Tibial artery (tissue), 4 donors: ENCODE measurements at places on chromosomes 5 and 9.
A peak's percentile ranks its signal among the peaks of the same experiment; 100 is the strongest.

GRCh38 chr9:123033352-123033751, at the start of gene GPR21:
Gene GPR21 (plus strand): TSS chr9:123033667. CDS start chr9:123034567, 900 bp downstream.
- DNase-seq = no peak

GRCh38 chr9:130058887-130059286, 5.2 kb downstream of the GPR107 start:
- DNase-seq = no peak

GRCh38 chr9:1216532-1216931, 166.4 kb downstream of the DMRT2 start:
- DNase-seq = no peak

GRCh38 chr9:120212853-120213200, 367.1 kb downstream of the CDK5RAP2 start:
- DNase-seq = no peak

- no peak for DNase-seq
These were observed 22.1 kb upstream of the IL13 start for GRCh38 chr5:132635873-132636272.

- no peak for DNase-seq
These were observed 27.2 kb downstream of the SLC25A48 start for GRCh38 chr5:135861641-135862040.

DNA sequence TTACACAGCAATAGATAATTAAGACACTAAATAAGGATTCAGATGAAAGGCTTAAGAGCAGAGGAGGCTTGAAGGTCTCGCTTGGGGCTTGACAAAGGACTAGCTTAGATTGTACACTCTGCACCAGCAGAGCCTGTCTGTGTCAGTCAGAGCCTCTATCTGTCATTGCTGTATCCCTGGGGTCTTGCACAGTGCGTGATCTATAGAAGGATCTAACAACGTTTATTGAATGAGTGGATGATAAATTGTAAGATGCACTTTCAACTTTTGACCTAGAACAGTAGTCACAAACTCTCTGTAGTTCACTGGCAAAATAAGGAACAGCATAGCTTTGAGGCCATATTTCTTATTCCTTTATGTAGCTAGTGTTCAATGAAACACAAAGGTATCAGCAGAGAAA, 173.5 kb downstream of the ENTREP1 start:
- no peak for DNase-seq

GRCh38 chr9:134163371-134164196, 780 bp downstream of the RNU6ATAC start:
- peak; percentile 65 for DNase-seq

DNA sequence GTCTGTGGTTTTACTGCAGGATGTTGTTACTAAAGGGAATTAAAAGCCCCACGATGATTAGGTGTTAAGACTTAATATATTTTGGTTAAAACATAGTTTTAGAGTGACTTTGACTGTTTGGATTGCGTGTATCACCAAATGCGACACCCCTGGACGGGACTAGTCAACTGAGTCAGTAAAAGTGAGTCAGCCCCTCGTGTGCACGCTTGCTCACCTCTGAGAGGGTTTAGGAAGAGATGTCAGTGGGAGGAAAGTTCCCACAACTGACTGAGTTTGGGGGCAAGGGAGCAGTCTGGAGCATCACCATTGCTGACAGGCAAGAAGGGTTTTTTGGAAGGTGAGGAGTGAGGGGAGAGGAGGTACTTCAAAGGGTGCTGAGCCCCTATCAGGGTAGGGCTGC, 14.4 kb upstream of the DMRT3 start:
- DNase-seq = no peak

GRCh38 chr5:90289837-90290236, 119.7 kb downstream of the CETN3 start:
- DNase-seq = no peak

DNA sequence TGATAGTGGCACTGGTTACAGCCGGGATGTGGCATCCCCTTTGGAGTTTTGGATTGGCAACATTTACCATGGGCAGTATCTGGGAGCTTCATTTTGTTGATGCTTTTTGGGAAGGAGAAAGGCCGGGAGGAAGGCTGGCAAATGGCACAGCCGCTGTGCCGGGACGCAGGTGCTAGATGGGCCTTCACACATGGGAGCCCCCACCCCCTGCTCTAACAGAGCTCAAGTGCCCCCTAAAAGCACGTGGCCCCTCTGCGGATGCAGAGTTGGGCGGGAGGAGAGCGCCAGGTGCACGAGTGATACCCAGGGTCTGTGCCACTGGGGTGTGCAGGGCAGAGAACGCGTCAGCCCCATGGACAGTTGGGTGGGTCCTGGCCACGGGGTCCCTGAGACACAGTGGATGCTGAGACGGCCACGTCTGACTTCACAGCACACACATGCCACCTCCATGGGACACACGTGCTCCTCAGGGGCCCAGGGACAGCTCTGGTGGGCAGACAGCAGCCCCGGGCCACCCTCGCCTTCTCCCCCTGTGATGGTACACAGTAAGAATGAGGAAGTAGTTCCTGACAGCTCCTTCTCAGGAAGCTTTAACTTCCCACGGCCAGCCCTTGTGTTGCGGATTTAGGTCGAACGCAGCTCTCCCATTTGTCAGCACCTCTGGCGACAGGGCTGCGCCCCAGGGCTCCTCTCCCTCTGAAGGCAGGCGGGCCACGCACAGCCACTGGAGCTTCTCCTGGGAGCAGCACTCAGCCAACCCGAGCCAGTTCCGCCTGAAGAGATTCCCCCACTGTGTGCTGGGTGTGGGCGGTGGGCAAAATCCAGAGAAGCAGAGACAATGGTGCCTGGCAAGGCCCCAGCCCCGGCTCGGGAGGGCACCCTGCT, 10.8 kb downstream of the SLC9A3 start:
- DNase-seq = no peak

GRCh38 chr9:68702493-68702892, 2.5 kb upstream of the PIP5K1B start:
- DNase-seq = no peak

DNA sequence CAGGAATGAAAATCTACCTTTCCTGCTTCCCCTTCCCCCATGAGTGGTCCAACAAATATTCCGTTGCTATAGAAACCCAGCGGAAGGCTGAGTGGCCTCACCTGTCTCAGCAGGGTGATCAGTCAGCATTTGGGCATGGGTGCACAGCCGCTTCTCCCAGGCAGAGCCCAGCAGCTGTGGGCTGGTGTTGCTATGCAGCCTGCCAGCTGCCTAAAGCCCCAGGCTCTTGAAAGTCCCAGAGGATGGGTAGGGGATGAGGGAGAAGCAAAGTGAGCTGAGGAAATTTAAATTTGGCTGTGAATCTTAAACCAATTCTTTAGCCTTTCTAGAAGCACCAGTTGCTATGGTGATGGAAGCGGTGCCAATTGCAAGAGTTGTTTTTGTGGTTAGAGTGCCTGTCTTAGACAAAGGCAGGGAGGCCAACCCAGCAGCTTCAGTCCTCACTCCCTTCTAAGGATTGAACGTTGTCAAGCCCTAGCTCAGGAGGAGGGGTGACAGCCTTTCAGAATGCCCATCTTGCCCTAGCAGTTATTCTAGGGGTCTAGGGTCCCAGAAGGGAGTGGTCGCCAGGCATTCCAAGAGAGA, 151.5 kb upstream of the PITX1 start:
- no peak for DNase-seq

DNA sequence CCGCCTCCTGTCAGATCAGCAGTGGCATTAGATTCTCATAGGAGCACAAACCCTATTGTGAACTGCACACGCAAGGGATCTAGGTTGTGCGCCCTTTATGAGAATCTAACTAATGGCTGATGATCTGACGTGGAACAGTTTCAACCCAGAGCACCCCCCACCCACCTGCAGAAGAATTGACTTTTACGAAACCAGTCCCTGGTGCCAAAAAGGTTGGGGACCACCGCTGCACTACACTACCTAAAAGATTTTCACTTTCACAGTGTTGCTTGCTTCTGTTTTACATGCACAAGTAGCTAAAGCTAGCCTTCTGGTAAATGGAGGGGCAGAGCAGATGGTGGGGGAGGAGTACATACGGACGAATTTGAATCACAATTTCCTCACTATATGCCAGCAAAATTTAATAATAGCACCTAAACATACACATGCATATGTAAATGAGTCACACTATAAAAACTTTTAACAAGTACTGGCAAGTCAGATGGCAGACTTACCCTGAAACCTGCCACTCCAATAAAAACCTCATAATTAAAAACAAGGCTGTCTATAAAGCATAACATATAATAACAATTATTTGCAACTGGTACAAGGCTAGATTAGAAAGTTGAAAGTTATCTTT, 24.0 kb upstream of the CDKN2B start:
- DNase-seq = no peak

GRCh38 chr5:116574367-116575325, at the start of gene SEMA6A:
Gene SEMA6A (minus strand): TSS chr5:116574823. CDS start chr5:116504944, 69,879 bp downstream.
- peak; percentile 83 for DNase-seq

DNA sequence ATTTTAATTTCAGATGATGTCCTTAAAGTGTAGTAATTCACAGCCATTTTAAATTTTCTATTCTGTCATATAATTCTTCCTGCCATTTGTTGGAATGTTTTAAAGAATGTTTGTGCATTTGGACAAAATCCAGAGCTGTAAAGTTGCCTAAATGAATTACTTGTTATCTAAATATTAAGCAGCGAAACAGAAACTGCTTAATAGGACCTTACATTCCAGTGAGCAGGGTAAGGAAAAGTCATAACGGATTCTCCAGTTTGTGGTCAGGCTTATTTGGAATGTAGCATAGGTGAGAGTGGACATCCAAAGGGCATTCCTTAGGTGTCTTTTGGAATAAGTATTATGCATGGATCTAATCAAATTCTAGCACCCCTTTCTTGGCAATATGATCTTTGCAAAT, 410.4 kb upstream of the PTPRD start:
- DNase-seq = no peak

GRCh38 chr9:97560154-97560553, 58.7 kb downstream of the TMOD1 start:
- no peak for DNase-seq

DNA sequence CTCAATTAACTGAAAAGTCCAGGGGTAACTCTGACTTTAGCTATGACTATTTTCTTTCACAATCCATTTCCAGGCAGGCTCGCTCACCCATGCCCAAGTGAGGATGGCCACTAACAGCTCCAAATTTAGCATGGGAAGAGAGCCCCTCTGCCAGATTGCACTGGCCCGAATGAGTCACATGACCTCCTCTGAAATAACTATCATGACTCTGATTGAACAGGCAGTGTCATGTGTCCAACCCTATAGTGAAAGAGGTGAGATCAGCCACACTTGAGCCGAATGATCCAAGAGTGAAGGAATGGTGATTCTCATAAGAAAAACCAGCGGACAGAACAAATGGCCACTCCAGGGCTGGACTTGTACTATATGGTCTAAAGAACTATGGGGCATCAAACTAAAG, 242.3 kb downstream of the NSG2 start:
- no peak for DNase-seq

GRCh38 chr9:38681747-38682227, 38.1 kb downstream of the FAM240B start:
- no peak for DNase-seq

- peak; percentile 59 for DNase-seq
These were observed 47.3 kb downstream of the RASGEF1C start for GRCh38 chr5:180161420-180162303.
